Stimulated activated CD8-positive, alpha-beta memory T cell treated with anti-CD3 and anti-CD28 coated beads, Interleukin-7, amount 100 ng/mL, for 24 hours (primary cell): ENCODE measurements at places on chromosomes 11 and 22.

- DNase-seq = no peak
Observed at GRCh38 chr11:116814502-116814901, 8.6 kb downstream of the APOA4 start.

GRCh38 chr11:44564670-44565210 lies 723 bp upstream of the CD82 start:
- no peak for DNase-seq

- DNase-seq = no peak
Observed at GRCh38 chr11:118012083-118012669, 26.0 kb downstream of the IL10RA start.

- DNase-seq = no peak
Observed at GRCh38 chr11:83921447-83922192, 635.5 kb upstream of the CCDC90B start.

DNA sequence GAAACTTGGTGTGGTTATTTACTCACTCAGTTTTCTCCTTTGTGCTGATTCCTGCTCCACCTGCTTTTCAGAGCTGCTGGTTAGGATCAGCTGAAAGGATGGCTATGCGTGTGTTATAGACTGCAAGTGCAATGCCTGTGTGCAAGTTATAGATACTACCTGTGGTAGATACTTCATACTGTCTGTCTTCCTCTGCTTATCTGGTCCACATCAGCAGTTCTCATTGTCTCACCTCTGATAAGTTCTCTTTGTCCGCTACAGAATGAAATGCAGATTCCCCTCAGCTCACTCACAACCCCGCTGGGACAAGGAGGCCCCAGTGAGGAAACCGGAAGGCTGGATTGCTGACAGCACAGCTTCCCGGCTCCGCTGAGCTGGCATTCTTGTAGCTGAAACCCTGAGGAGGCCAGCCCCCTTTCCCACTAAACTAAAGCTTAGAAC lies 37.5 kb upstream of the LYVE1 start:
- no peak for DNase-seq

DNA sequence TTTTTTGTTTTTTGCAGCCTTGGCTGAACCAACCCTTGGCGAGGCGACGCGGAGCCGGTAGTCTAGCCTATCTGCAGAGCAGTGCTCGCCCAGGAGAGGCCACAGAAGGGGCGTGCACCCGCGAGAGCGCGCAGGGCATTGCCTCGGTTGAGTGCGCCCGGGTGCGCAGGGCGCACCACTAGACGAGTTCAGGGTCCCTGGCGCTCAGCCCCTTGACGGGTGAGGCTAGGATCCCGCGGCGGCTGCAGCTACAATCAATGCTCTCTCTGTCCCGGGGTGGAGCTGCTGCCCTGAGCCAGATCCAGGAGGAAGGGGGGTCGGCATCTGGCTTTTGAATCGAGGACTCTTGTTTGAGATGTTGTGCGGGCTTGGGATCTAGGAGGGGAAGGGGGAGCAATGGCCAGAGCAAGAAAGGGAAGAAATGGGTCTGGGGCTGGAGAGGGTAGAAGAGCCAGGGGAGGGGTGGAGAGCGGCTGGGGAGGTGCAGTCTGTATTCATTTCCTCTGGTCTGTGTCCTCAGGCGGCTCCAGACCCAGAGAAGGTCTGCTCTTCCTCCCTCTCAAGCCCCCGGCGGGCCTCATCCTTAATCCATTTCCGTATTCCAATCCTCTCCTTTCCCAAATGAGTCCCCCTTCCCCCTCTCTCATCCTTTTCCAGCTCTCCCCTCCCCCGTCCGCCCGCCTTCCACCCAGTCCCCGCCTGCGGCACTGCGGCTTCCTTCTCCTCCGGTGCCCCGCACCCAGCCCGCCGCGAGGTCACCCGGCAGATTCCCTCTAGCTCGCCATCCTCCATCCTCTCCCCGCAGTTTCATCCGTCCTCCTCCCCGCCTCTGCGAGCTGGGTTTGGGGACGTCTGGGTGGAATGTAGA lies 797 bp downstream of the THY1 start:
- DNase-seq = no peak

GRCh38 chr22:30513462-30513861 lies 8.0 kb upstream of the SEC14L4 start:
- DNase-seq = no peak

- DNase-seq = no peak
Observed at GRCh38 chr11:12854829-12855228, 154.3 kb upstream of the RASSF10 start.
